Epithelial cell of proximal tubule (primary cell): ENCODE measurements at places on chromosomes 5 and 9. TPM values are rescaled to one million over a fixed set of nuclear protein-coding genes. Genes with fewer than 3 reads are reported as not detected.

The MINAR2 gene
- total RNA-seq = not detected in 2 replicates

The PCDH12 gene
- under 0.01 TPM in 2 replicates for total RNA-seq

The KCNT1 gene
- total RNA-seq = not detected in 2 replicates

DNA sequence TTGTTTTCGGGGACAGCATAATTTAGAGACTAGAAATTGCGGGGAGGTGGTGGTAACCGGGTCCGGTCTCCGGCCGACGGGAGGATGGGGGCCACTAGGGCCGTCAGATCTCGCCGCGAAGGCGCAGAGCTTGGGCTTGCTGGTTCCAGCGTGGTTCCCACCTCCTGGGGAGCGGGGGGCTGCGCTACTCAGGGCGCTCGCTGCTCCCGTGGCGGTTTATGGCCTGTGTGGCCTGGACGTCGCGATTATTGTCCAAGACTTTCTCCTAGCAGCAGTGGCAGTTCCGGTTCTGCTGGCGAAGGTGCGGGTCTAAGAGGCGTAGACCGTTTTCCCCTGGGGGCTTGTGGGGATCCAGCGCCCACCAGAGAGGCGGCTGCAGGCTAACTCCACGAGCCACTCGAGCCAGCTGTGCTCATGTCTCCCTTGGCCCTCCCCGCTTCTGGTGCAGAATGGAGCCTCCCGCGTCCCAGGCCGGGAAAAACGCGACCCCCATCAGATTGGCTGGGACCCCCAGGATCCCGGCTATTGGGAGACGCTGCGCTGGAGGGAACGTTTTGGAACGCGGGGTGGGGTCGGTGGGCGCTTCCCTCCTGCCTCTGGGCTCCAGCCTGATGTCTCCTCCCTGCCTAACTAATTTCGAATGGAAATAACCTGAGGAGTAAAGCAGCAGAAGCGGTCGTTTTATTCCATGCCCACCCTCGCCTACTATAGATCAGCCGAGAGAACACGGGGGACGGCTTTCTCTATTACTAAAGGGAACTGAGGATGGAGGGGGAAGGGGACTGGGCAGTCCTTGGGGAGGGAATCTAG is 87.1 kb downstream of the ENTREP1 start:
- DNase-seq = no peak

- no peak for DNase-seq
Observed at GRCh38 chr9:37678789-37679273, 28.1 kb downstream of the FRMPD1 start.

DNA sequence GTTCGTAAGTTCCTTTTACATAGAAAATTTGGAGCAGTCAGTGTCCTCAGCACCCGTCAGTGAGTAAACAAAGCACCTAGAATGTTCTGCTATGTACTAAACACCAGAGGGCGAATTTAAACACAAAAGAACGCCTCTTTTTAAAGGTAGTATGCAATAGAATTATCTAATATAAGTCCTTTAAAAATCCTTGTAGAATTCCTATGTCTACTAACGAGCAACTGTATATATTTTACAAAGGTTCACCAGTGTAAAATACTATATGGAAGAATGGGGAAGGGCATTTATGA is 499 bp upstream of the TMEM232 start:
- DNase-seq = no peak

DNA sequence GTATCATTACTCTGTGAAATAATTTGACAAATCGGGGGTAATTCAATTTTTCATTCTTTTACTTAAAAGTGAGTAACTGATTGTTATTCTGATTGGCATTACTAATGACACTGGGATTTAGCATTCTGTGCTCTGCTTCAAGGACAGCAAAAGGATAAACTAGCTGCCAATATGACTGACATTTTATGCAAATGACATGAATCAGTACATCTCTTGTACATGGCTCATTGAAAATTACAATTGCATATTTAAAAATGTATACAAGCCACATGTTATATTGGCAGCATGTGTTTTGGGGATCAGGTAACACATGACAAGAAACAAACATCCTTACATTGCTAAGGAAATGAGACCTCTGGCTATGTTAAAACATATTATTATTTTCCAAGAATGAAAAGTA is 79.0 kb downstream of the SMC2 start:
- DNase-seq = no peak

DNA sequence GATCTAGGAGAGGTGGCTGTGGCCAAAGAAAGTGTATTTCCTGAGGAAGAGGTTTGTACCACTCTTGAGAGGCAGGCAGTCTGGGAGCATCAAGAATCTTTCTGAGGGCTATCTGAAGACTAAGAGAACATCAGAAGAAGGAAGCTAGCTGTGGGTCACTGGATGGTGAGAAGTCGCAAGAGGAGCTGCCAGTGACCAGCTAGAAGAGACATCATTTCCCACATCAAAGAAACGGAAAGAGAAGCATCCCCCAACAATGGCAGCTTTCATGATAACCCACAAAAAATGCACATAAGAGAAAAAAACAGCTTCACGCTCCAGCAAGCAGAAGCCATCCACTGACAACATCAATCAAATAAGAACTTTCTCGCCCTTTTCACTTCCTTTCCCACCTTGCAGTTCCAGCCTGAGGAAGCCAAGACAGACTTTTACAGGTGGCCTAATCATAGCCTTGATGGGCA is 25.0 kb upstream of the CEP78 start:
- DNase-seq = no peak

GRCh38 chr5:53334431-53334941 is 145.9 kb upstream of the FST start:
- no peak for DNase-seq

GRCh38 chr9:87771316-87772006 is 45.5 kb downstream of the CTSL start:
- no peak for DNase-seq

- DNase-seq = no peak
Observed at GRCh38 chr5:56305001-56305950, 72.1 kb upstream of the ANKRD55 start.

GRCh38 chr9:137916540-137916939 is 39.0 kb downstream of the CACNA1B start:
- no peak for DNase-seq

GRCh38 chr9:113546566-113546965 is 83.0 kb downstream of the RGS3 start:
- DNase-seq = no peak

GRCh38 chr5:36494841-36495601 is 111.4 kb upstream of the SLC1A3 start:
- DNase-seq = peak; percentile 62
